ENCODE measurements at places on chromosomes 16 and 17.

DNA sequence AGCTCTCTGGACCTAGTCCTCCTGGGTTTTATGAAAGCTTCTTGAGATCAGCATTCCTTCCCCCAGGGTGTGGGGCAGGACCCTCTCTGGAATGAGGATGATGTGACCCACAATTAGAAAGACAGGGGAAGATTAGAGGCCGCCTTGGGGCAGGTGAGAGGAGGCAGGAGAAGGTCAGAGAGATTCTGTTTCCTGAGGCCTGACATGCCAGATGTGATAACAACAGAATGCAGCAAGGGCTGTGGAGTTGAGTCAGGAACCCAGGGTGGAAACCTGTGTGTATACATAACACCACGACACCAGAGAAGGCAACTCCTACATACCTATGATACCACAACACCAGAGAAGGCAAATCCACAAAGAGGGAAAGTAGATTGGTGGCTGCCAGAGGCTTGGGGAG, 5.4 kb upstream of the SLC5A10 start:
- no peak for DNase-seq

DNA sequence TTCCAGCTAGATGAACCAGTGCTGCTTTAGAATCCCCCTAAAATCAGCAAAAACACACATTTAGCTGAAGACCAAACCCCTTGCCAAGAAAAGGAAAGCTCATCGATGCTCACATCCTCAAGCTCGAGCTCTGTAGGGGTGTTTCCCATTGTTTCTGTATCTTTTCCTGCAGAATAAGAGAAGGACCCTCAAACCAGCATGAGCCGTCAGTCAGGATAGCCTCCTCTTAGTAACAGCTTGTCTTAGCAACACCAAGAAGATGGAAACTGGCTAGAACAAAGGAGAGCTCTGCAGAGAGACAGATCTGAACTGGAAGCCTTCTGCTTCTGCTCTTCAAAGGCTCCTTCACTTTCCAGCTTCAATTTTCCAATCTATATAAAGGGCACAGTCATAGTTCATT, 32.0 kb downstream of the VAT1L start:
- DNase-seq = no peak

DNA sequence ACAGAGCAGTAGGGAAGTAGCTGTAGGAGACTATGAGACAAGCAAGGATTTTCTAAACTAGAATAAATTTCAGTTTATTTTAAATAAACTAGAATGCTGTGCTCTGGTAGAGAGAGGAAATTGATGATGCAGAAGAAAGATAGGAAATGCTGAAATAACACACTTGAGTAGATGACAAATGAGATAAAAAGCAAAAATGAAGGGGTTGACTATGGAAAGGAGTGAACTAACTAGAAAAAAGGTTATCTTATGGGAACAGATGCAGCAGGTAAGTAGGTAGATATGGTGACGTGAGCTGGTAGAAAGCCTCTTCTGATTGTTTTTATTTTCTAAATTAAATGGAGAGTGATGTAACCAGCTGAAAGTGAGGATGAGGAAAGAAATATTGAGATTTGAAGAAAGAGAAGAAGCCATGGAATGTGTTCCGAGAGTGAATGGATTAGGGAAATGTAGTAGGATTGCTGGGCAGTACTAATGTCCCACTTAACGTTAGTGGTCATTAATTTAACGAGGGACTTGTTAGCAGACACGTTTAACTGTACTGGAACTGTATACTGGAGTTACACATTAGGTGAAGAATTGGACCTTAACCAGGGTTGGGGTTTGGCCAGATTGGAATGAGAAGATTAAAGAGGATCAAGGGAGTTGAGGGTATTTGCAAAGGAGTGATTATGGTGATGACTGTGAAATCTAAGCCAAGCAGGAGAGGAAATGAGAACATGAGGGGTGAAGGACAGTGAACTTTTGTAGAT, 196.5 kb downstream of the TANC2 start:
- DNase-seq = no peak

DNA sequence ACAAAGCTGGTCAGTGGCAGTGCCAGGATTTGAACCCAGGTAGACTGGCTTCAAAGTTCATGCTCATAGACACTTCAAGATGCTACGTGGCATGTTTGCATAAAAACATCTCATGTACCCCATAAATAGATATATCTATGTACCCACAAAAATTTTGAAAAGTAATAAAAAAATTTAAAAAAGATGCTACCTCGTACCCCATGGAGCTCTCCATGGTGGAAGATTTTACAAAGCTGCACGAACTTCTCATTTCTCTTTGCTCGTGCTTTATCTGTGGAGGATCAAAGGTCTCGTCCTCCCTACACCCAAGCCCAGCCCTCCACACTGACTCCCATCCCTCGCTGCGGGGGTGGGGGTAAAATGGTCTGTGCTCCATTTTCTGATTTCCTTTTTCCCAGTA, 135.5 kb downstream of the HAPSTR1 start:
- no peak for DNase-seq

- DNase-seq = peak; percentile 91
These were observed 8.2 kb upstream of the CIITA start for GRCh38 chr16:10868596-10869469.

DNA sequence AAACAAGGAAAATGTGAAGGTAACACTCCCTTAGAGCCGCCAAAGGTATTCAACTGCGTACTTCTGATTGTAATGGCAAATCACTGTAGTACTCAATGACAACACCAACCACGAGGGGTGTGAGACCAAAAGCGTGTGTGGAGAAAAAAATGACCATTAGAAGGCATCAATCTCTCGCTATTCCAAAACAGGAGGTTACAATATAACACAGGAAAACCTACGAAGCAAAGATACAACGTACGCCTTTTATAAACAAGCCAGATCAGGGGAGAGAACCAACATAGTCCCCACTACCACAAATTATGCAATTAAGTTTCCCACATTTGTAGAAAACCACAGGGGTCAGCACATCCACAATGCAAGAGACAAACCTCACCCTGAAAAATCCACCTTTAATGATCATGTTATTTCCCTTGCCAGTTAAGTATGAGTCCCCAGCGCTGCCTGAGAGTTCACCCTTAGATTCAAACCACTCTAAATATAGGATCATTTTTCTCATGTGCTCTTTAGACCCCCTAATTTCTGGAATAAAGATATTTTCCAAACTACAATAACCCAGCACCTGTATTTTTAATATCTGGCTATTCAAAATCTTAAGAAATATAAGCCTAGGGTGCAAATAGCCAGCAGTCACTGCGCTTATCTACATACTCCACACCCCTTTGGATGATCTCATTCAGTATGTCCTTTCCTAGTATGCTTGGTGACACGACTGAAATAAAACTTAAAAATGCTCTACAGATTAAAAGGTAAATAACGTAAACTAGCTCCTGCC, 12.4 kb downstream of the TEX14 start:
- peak; percentile 73 for DNase-seq

GRCh38 chr16:52117171-52117570, 429.8 kb downstream of the TOX3 start:
- DNase-seq = no peak

DNA sequence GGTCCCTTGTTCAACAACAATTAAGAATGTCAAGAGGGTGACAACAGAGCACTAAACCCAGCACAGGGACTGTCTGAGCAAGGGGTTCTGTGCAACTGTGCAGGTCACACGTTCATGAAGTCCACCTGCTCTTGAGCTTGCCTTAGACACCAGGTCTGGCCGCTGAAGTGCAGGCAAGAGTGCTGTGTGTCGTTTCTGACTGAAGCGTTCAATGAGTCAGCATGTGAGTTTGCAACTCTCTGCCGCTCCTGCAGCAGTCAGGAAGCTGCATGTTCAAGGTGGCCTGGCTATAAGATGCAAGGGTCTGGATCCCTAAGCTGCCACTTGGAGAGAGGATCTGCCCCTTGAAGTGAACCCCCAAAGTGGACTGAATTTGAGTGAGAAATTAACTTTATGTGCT, 332.7 kb upstream of the HSBP1 start:
- no peak for DNase-seq

- DNase-seq = no peak
These were observed 119.6 kb downstream of the CYLD start for GRCh38 chr16:50861451-50861850.

- peak; percentile 77 for DNase-seq
These were observed 3.3 kb downstream of the HOXB2 start for GRCh38 chr17:48541577-48542113.

DNA sequence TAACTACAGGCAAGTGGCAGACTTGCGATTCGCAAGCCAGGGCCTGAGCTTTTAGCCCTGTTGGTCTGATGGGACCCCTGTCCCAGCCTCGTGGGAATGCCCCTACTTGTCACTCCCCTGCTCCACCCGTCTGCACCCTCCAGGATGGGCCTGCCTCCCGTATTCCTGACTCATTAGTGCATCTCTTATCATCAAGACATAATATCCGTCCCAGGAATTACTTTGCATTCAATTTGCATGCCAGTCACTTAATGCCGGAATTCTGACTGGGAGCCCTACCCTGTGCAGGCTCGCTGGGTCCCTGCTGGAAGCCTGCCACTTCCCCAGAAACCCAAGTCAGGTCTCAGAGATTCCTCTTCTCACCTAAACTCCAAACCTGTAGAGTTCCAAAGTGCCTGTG, 3.3 kb downstream of the PRSS53 start:
- no peak for DNase-seq

GRCh38 chr16:3007059-3007956, 5.4 kb upstream of the CLDN9 start:
- DNase-seq = peak; percentile 89

DNA sequence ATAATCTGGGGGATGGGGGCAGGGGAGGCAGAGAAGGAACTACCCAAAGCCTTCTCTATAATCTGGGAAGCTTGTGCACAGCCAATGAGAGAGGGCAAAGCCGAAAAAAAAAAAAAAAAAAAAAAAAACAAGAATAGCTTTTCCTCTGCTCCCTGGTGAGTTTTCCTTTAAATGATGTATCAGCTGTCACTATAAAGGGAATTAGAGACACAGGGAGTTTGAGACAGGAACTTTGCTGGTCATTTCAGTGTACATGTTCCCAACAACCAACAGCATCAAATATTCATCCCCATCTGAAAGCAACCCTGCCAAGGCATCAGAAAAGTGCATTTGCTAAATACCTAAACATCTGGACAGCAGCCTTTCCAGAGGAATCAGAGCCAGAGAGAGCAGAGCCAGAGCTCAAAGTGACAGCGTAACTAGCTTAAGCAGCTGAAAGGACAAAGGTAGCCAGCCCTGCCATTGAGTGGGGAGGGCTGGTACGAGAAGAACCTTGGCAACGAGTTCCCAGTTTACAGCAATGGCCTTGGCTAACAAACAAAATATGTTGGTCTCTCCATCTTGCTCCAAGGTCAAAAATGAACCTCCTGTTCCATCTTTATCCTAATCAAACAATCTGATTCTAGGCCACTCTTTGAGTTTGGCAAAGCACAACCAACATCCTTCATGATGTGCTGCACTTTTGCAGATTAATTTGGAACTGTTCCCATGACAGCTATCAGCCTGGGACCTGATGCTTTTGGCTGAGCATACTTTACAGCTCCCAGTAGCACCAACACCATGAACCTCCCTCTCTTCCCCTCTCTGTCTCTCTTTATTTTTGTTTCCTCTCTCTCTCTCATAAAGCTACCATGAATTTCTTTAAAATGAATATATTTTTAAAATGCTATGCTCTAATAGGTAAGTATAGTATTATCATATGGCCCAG, 143.7 kb upstream of the GNAO1 start:
- DNase-seq = no peak

- DNase-seq = no peak
These were observed 113.9 kb upstream of the TBX2 start for GRCh38 chr17:61285526-61286320.

DNA sequence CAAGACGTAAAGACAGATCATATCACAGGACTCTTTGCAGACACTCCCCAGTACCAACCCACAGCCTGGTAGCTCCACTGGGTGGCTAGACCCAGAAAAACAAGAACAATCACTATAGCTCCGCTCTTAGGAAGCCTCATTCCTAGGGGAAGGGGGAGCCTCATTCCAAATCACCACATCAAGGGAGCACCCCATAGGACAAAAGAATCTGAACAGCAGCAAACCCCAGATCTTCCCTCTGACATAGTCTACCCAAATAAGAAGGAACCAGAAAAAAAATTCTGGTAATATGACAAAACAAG, 237.8 kb downstream of the CEP112 start:
- DNase-seq = no peak

- peak; percentile 91 for DNase-seq
These were observed 806 bp upstream of the CYB561 start for GRCh38 chr17:63446753-63447470.

- DNase-seq = no peak
These were observed 23.8 kb downstream of the PDILT start for GRCh38 chr16:20380782-20381181.

DNA sequence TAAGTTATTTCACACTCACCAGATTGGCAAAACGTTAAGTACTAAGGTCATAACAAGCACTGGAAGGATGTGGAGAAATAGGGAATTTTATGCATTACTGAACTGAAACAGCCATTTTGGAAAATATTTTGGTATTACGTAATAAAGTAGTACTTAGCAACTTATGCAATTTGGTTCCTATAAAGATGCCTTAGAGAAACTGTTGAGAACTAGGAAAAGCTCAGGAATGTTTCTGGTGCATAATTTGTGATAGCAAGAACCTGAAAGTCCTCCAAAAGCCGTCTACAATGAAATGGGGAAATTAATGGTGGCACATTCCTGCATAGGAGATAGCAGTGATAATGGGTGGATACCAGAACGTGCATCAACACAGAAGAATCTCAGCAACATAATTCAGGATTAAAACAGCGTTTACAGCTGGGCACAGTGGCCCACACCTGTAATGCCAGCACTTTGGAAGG, 472.5 kb downstream of the WWOX start:
- DNase-seq = no peak

- DNase-seq = no peak
These were observed 43.8 kb downstream of the PITPNM3 start for GRCh38 chr17:6512552-6512951.

- DNase-seq = peak; percentile 72
These were observed 41.8 kb downstream of the IL4R start for GRCh38 chr16:27355610-27356009.

DNA sequence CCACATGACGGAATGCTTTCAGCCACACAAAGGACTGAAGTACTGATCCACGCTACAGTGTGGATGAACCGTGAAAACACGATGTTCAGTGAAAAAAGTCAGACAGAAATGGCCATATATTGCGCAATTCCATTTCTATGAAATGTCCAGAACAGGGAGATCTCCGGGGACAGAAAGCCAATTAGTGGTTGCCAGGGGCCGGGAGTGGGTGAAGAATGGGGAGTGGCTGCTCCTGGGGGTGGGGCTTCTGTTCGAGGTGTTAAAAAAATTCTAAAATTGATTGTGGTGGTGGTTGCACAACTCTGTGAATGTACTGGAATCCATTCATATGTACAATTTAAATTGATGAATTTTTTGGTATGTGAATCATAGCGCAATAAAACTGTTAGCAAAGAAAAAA, 154.8 kb upstream of the HSBP1 start:
- no peak for DNase-seq

Data from hematopoietic multipotent progenitor cell treated with erythropoietin and hydrocortisone succinate and interleukin-3 and kit ligand, for 4 days (in vitro differentiated cells).